ENCODE measurements at places on chromosomes 12 and 14. TPM values are rescaled to one million over a fixed set of nuclear protein-coding genes. Genes with fewer than 3 reads are reported as not detected.

The PTCSC3 gene
- not detected for total RNA-seq

The GPRC5D gene
- total RNA-seq: not detected

The KRT82 gene
- not detected for total RNA-seq

The GPR162 gene
- total RNA-seq: 9.9 TPM

The INSM2 gene
- total RNA-seq: not detected

The CLEC1B gene
- total RNA-seq: not detected

- no peak overlapping the region for H3K4me3 ChIP-seq
- peaks cover 3% of the 10 kb centered on the region for H3K36me3 ChIP-seq
- no peaks in the 10 kb centered on the region for H3K27me3 ChIP-seq
- DNase-seq: no peak
These were observed 12.1 kb downstream of the SIRT4 start for GRCh38 chr12:120314220-120314619.

- no peak overlapping the region for H3K27ac ChIP-seq
- H3K4me1 ChIP-seq: no peaks in the 10 kb centered on the region
- H3K36me3 ChIP-seq: peaks cover 56% of the 10 kb centered on the region
- H3K27me3 ChIP-seq: no peaks in the 10 kb centered on the region
- no peak overlapping the region for H3K4me3 ChIP-seq
- DNase-seq: no peak
These were observed 39.7 kb downstream of the MAPKAPK5 start for GRCh38 chr12:111881716-111882115.

- peaks cover 13% of the 10 kb centered on the region for H3K36me3 ChIP-seq
- no peak overlapping the region for H3K4me3 ChIP-seq
- H3K4me1 ChIP-seq: peaks cover 12% of the 10 kb centered on the region
- no peak for DNase-seq
- no peaks in the 10 kb centered on the region for H3K27me3 ChIP-seq
These were observed 82.8 kb downstream of the TMTC1 start for GRCh38 chr12:29700761-29701481.

GRCh38 chr14:102105369-102105768, 18.5 kb upstream of the HSP90AA1 start:
- H3K4me1 ChIP-seq: no peaks in the 10 kb centered on the region
- DNase-seq: no peak
- no peak overlapping the region for H3K4me3 ChIP-seq
- no peak overlapping the region for H3K27ac ChIP-seq

- H3K27ac ChIP-seq: no peak overlapping the region
- DNase-seq: no peak
- no peak overlapping the region for H3K4me3 ChIP-seq
- no peaks in the 10 kb centered on the region for H3K4me1 ChIP-seq
These were observed 104.7 kb upstream of the RAP1B start for GRCh38 chr12:68505970-68506369.

DNA sequence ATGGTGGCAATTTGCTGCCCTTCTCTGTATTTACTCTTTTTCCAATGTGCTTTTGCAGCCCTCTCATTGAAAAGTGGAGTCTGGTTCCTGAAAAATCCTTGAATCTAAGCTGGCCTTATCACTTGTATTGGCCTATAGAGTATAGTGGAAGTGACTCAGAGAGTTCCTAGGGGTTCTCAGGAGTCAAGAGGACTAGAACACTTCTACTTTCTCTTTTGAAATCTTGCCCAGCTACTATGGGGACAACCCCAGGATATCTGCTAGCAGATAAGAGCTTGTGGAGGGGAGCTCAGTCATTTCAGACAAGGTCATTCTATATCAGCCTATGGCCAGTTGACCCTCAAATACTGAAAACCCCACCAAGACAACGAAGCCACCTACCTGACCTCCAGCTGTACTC, 26.7 kb upstream of the WSCD2 start:
- no peaks in the 10 kb centered on the region for H3K36me3 ChIP-seq
- no peaks in the 10 kb centered on the region for H3K27me3 ChIP-seq
- no peak for DNase-seq
- no peak overlapping the region for H3K4me3 ChIP-seq
- peak overlapping the region; percentile 57 for H3K27ac ChIP-seq
- peaks cover 22% of the 10 kb centered on the region for H3K4me1 ChIP-seq

DNA sequence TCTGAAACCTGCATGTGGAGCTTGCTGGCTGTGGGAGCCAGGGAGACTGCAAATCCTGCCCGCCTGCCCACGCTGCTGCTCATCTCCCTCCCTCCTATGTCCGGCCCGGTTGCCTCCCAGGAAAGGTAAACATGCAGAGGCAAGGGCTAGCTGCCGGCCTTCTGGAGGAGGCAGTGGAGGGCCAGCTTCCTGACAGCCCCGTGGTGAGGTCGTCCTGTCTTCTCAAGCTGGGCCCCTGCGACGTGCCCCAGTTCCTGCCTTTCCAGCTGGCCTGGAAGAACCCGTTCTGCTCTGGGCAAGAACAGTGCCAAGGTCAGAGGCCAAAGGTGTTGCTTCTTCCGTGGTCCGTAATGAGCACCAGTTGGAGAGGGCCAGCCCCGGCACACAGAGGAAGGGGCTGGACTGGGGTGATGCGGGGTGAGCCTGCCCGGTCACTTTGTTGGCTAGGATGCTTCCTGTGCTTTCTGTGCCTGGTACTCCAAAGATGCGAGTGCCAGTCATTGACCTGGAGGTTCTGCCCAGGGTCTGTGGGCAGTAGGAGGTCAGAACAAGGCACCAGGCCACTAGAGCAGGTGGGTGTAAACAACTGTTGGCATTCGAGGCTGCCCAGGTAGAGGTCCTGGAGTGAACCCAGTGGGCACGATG, 25.3 kb downstream of the TPCN1 start:
- no peaks in the 10 kb centered on the region for H3K36me3 ChIP-seq
- H3K27ac ChIP-seq: peak overlapping the region; percentile 72
- no peak for DNase-seq
- peaks cover 57% of the 10 kb centered on the region for H3K4me1 ChIP-seq
- no peak overlapping the region for H3K4me3 ChIP-seq
- H3K27me3 ChIP-seq: no peaks in the 10 kb centered on the region

DNA sequence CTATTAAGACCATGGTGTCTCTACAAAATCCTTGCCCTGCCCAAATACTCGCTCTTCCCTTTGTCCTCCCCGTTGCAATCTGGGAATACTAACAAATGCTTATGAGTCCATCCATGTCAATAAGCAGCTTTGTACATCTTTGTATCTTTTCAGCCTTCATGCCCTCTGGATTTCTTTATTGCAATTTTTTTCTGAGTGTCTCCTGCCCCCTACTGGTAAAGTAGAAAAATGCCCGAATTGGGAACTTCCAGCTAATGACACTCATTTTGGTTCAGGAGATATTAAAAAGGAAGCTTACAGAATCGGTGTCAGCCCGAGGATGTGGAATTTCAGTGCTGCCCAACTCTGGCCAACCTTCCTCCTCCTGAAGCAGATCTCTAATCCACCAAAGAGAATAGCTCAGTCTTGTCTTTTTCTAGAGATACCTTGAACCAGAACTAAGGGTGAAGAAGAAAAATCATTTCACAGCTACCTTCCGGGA, 46.0 kb downstream of the SH2B3 start:
- H3K4me3 ChIP-seq: no peak overlapping the region
- no peaks in the 10 kb centered on the region for H3K27me3 ChIP-seq
- H3K4me1 ChIP-seq: peaks cover 55% of the 10 kb centered on the region
- H3K36me3 ChIP-seq: peaks cover 91% of the 10 kb centered on the region
- peak; percentile 68 for DNase-seq

DNA sequence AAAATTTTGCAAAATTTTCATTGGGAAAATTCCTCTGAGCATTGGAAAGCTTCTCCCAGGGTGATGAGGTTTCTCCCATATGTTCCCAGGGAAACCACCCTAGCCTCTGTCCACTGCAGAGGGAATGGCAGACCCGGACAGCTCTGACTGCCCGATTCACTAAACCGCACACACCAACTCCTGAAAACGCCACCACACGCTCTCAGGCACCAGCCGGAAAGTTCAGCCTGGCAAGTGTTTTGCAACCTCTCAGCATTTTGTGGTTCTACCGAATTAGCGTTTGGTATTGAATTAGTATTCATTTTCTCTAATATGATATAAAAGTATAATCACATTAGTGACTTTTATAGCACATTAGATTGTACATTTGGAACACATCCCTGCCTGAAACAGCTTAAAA, 213.4 kb downstream of the PHETA1 start:
- DNase-seq: no peak
- no peaks in the 10 kb centered on the region for H3K4me1 ChIP-seq
- H3K27me3 ChIP-seq: peaks cover 5% of the 10 kb centered on the region
- no peaks in the 10 kb centered on the region for H3K36me3 ChIP-seq
- no peak overlapping the region for H3K4me3 ChIP-seq
- H3K27ac ChIP-seq: no peak overlapping the region

DNA sequence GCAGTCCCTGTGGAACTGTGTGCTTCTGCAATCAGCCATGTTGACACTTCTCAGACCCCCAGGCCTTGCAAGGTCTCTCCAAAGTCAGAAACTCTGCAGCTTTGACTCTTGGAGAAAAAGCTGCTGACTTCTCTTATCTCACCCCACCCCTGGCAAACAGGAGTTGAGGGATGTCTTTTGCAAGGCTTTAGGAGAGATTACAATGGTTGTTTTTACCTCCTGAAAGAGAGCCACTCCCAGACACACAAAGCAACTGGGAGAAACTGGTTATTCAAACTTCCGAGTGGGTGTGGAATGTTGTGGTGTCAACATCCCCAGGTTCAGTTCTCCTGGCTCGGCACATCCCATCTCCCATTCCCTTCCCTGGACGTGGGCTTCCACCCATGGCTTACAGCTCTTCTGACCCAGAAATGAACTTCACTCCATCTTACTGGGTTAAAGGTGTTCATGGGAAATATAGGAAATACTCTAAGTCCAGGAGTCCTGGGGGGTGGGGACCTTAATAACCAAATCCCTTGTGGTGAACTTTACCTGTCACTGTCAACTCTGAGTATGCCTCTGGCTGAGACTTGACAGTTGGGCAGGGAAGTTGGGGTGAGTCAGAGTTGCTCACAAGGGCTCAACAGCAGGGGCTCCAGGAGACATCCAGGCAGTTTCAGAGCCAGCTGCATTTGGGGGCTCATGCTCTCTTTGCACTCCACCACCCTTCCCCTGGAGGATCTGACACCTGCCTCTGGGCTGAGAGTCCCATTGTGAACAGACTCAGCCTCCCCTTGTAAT, 41.9 kb downstream of the CCDC177 start:
- no peaks in the 10 kb centered on the region for H3K36me3 ChIP-seq
- no peak for DNase-seq
- no peak overlapping the region for H3K4me3 ChIP-seq
- H3K4me1 ChIP-seq: peaks cover 4% of the 10 kb centered on the region
- no peaks in the 10 kb centered on the region for H3K27me3 ChIP-seq
- H3K27ac ChIP-seq: no peak overlapping the region

GRCh38 chr14:60647837-60648248, 1.4 kb downstream of the SIX1 start:
- H3K27me3 ChIP-seq: peaks cover 91% of the 10 kb centered on the region
- peak overlapping the region; percentile 65 for H3K4me3 ChIP-seq
- no peaks in the 10 kb centered on the region for H3K36me3 ChIP-seq
- no peak overlapping the region for H3K27ac ChIP-seq
- peaks cover 62% of the 10 kb centered on the region for H3K4me1 ChIP-seq

GRCh38 chr14:101077481-101078074, 174.1 kb upstream of the RTL1 start:
- H3K27me3 ChIP-seq: peaks cover 17% of the 10 kb centered on the region
- H3K4me1 ChIP-seq: peaks cover 11% of the 10 kb centered on the region
- peak; percentile 42 for DNase-seq
- H3K4me3 ChIP-seq: peak overlapping the region; percentile 21

DNA sequence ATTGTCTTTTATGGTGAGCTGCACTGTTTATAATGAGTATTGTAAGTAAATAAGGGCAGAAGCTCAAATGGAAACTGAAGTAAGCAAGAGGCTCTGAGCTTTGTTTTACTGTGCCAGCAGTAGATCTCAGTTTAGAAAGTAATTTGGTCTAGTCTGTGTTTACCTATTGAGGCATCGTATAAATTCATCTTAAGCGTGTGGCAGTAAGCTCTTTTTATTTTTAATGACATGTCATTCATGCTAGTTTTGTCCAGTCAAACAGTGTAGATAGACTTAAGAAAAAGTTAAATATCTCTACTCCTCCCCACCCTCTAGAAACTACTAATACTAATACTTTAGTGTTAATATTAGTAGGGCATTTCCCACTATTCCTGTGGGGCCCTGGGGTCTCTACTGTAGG, 2.0 kb downstream of the ANO6 start:
- no peak for DNase-seq
- peak overlapping the region; percentile 96 for H3K27ac ChIP-seq
- H3K4me3 ChIP-seq: peak overlapping the region; percentile 83
- peaks cover 47% of the 10 kb centered on the region for H3K4me1 ChIP-seq

GRCh38 chr14:72633551-72633950, 260.4 kb downstream of the DPF3 start:
- no peaks in the 10 kb centered on the region for H3K27me3 ChIP-seq
- peaks cover 7% of the 10 kb centered on the region for H3K36me3 ChIP-seq
- H3K4me1 ChIP-seq: no peaks in the 10 kb centered on the region

DNA sequence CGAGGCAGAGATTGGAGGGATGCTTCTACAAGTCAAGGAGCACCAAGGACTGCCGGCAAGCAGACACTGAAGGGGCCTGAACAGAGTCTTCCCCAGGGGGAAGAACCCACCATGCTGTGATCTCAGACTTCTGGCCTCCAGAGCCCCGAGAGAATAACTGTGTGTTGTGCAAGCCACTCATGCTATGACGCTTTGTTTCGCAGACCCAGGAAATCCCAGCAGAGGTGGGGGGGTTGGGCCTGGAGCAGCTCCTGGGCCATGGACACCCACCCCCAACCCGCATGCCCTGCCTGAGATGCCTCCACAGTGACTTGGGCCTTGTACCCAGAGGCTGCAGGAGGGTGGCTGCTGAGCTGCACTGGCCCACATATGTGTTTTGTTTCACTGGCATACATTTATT, 31.2 kb downstream of the ARL6IP4 start:
- DNase-seq: no peak

DNA sequence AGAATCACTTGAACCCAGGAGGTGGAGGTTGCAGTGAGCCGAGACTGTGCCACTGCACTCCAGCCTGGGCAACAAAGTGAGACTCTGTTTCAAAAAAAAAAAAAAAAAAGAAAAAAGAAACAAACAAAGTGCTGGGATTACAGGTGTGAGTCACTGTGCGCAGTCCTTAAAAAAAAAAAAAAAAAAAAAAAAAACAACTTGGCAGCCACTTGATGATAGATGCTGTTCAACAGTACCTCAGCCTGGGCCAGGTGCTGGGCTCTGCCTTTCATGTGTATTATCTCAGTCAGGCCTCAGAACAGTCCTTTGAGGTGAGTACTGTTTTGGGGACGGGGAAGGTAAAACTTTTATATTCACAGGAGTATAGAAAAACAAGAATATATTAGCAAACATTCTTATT, 9.6 kb downstream of the ACADS start:
- peaks cover 48% of the 10 kb centered on the region for H3K36me3 ChIP-seq
- H3K27me3 ChIP-seq: no peaks in the 10 kb centered on the region
- no peaks in the 10 kb centered on the region for H3K4me1 ChIP-seq
- H3K27ac ChIP-seq: no peak overlapping the region

GRCh38 chr14:65927931-65928356, 515.4 kb downstream of the FUT8 start:
- no peaks in the 10 kb centered on the region for H3K4me1 ChIP-seq
- H3K27me3 ChIP-seq: no peaks in the 10 kb centered on the region
- no peak overlapping the region for H3K27ac ChIP-seq
- H3K4me3 ChIP-seq: no peak overlapping the region
- H3K36me3 ChIP-seq: no peaks in the 10 kb centered on the region

GRCh38 chr14:39673270-39673711, 241.1 kb upstream of the FBXO33 start:
- H3K27me3 ChIP-seq: no peaks in the 10 kb centered on the region
- H3K27ac ChIP-seq: no peak overlapping the region
- H3K36me3 ChIP-seq: no peaks in the 10 kb centered on the region

Measured in esophagus muscularis mucosa (tissue), 4 donors.